ENCODE measurements at places on chromosomes 7 and 10.

DNA sequence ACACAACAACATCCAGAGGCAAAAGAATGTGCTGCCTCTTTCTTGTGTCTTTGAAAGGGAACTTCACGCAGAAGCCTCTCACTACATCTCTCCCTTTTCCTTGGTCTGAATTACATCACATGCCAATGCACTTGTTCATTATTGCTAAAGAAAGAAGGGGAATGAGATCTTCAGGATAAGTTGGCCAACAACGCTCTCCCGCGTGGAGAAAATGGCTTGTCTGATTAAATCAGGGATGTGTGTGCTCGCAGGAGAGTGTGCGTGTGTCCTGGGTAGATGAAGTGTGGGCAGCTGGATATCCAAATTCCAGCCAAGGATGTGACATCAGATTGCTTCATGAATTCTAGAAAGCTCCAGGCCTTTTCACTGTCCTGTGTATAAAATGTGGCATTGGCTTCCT lies 541.6 kb upstream of the FZD8 start:
- no peak for DNase-seq

GRCh38 chr10:119362122-119362521 lies 154.8 kb downstream of the GRK5 start:
- DNase-seq = no peak

DNA sequence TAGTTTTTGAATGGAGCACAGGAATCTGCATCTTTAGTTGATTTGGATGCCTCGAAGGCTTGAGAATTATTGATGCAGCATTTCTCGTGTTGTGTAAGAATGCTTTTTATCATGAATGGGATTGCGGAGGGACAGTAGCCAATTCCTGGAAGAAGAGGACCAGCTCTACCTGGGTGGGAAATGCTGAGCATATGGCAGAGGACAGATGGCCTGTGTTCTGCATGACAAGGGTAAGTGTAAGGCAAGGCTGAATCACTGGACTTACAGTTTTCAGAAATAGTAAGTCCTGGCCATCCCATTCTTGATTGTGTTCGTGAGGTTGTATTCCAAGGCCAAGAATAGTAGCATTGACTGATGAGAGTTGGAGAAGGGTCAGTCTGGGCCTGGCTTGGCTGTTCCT lies 15.9 kb downstream of the RP9 start:
- DNase-seq = no peak

DNA sequence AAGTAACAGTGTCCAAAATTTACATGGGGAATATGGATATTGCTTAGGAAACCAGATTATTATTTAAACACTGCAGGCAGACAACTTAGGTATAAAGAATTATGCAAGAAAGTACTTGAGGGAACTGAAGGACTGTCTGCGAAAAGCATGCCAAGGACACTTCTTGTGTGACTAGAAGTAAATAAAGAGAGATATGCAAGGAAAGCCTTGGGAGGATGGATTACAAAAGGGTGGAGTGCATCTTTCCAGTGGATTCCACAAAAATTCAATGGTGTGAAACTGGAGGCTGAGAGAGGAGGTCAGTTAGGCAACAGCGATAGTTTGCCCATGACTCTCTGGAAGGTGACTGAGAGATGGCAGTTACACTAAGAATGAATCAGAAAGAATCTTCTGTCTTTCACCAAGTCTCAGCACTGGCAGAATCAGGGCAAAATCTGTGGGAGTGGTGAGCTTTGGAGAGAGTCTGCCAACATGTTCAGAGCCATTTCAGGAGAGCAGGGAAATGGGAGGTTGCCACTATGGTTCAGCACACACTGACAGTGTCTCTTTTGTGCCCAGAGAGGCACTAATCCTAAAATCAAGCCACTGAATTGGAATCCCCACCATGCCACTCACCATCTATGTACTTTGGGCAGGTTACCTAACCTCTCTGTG lies 331.6 kb downstream of the BMPER start:
- DNase-seq = no peak

DNA sequence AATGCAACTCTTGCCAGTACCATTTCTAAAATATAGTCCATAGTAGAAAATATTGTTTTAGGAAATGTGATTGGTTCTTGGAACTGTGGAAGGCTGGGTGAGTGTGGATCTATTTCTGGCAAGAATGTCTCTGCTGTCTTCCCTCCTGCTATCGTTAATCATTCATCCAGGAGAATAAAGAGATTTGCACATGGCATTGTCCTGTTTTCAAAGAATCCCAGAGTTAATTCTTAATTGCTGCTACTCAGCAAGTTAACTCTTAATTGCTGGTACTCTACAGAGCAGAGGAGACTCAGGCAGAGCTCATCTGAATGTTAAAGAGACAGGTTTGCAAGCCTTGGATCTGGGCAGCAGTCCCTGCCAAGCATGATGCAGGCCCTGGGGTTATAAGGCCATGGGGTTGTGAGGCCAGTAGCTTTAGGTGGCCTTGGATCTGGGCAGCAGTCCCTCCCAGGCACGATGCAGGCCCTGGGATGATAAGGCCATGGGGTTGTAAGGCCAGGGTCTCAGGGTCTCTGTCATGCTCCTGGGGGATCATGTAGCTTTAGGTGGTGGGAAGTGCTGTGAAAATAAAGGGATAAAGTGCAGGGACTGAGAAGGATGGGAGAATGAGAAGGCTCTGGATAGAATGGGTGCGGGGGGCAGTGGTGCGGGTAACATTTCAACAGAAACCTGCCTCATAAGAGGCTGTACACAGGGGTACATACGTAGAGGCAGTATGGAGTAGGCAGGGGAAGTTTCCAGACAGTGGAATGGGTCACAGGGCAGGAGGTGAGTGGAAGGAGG lies 162.3 kb downstream of the SVIL start:
- no peak for DNase-seq

DNA sequence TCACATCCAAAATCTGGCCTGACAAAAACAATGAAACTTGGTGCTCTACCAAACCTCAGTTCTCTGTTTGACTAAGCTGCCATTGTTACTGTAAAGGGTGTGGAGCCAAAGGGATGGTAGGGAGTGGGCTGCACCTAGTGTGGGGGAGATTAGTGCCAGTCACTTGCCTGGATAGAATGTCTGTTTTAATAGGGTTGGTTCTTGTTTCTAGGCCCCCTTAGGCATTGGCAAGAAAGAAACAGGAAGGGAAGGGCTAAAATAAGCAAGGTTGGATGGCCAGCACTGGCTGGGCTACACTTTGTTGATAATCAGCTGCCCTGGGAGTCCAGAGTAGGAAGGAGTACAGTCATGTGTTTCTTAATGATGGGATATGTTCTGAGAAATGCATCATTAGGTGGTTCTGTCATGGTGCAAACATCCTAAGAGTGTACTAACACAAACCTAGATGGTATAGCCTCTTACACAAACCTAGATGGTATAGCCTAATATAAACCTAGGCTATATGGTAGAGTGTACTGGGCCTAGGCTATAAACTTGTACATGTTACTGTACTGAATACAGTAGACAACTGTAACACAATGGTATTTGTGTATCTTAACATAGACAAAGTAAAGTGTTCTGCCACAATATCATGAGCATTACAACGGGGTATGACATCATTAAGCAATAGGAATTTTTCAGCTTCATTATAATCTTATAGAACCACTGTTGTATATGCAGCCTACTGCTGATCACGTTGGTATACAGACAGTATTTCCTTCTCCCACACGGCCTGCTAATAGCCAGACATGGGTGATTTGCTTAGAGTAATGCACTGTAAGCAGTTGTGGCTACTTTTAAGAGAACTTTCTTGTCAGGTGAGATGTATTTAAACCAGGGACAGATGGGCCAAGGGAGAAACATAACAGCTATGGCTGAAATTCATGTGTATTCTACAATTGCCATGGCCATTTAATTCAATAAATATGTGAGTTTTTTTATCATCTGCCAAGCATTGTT lies 15.4 kb downstream of the BBIP1 start:
- DNase-seq = no peak

- DNase-seq = no peak
These were observed 42.3 kb upstream of the FOXI2 start for GRCh38 chr10:127694580-127695193.

DNA sequence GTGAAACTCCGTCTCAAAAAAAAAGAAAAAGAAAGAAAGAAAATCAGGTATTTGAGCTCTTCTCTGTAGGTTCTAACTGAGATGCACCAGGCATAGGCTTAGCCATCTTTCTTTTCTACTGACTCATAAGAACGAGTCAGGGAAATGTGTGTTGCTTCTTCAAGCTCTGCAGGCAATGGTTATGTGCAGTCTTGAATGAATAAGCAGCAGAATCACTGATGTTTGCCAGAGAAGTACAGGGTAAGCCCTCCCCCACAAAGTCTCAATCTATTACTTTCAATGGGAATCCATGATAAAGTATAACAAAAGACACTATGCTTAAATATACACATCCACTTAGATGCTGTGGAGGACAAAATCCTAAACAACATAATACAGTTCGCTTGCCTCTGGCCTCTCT lies 239.2 kb downstream of the PARD3 start:
- no peak for DNase-seq

- no peak for DNase-seq
These were observed 579.9 kb downstream of the AUTS2 start for GRCh38 chr7:70178211-70178610.

DNA sequence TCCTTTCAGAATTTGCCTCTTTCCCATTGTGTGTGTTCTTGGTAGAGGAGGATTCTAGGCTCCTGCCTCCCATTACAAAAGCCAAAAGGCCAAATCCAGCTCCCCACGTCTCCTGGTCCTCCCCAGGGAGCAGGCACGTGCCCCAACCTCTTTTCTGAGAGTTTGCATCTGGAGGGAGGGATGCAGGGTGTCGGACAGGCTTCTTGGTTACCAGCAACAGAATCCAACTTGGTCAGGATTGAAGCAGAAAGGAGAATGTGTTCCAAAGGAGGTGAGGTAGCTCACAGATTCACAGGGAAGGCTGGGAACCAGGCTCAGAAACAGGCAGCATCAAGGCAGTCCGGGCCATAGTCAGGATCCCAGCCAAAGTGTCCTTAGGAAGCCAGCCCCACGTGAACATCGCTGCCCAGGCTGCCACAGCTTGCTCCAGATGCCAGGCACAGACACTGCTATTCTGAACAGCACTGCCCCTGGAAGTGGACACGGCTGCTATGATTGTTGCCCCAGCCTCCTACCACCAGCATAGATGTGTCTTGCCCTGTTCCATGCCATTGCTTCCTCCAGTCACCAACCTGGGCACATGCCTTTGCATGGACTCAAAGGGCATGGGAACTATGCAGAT lies 264.2 kb upstream of the ZMIZ1 start:
- DNase-seq = no peak

- no peak for DNase-seq
These were observed 126.0 kb upstream of the WNT16 start for GRCh38 chr7:121202834-121203233.

DNA sequence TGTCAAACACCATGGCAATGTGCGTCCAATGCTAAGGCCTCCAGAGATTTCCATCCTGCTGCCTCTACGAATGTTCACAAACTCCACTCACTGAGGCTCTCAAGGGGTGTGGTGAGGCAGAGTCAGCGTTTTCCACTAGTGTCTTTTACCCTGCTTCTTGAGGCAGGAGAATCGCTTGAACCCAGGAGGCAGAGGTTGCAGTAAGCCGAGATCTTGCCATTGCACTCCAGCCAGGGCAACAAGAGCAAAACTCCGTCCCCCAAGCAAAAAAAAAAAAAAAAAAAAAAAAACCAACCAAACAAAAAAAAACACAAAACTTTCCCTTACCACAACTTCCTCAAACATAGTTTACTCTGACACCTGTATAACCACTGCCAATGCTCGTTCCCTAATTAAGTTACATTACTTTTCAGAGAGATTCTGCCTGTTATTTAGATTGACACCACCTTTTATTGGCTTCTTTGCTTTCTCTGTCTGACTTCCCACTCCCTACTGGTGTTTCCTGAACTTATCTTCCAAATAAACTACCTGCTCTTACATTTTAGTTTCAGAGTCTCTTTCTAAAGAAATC lies 102.1 kb upstream of the ZNF746 start:
- no peak for DNase-seq

- DNase-seq = no peak
These were observed 124.0 kb upstream of the SAMD8 start for GRCh38 chr10:74987339-74988053.

DNA sequence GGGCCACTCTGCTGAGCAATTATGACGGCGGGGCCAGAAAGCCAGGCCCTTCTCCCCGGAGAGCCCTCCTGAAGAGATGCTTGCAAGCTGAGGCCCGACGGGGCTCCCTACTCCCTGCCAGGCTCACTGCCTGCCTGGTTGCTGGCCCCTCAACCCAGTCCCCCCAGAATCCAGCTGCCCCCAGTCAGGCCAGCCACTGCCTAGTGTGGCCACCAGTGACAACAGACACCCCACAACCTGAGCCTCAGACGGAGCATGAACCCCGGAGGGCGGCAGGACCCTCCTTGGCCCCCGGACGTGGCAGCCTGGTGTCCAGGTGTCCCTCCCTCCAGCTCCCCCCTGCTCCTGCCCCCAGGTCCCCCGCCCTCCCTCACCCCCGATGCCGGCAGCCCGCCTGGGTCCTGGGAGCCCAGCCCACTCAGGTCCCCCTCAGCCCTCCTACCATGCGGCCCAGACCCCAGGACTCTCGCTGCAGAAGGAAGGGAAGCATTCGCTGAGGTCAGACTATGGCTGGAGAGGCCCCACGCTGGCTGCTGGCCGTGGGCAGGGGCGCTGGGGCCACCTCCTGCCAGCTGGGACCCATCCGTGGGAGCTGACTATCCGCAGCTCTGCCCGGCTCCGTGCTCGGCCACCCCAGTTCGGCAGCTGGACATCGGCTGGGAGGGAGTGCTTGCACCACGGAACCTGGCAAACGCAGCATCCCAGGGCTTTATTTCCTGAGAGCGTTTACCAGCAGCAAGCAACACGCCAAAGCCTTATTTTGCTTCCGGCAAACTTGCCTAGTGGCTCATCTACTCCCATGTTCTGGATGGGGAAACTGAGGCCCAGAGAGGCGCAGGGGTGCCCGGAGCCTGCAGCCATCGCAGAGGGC lies 89.8 kb downstream of the UNCX start:
- no peak for DNase-seq

DNA sequence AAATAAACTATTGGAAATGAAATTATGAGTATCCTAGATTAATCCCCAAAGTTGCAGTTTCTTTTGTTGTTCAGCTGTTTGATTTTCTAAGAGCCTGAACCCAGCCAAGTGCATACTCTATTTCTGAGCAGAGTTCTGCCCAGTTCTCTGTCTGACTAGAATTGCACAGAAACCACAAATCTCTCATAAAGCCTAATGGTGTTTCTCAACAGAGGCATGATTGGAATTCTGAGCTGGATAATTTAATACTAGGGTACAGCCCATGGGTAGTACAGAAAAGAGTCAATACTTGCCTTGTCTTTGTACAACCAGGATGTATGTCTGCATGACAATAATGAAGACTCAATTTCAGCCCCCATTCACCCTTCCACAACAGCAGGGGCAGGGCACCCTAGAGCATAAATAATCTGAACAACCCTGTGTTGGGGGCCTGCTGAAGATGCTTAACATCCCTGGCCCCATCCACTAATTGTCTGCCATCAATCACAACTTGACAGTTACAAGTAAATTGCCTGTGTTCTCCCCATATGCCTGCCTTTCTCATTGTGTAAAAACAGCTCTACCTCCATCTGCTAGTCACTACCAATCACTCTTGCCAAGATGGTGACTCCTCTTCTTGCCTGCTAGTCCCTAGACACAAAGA lies 114.4 kb downstream of the NPSR1 start:
- DNase-seq = no peak

All from effector CD8-positive, alpha-beta T cell (primary cell).